Activated T-cell treated with anti-CD3 and anti-CD28 coated beads, Interleukin-2, amount 50 U/mL, for 72 hours (primary cell): ENCODE measurements at places on chromosomes 1 and 21.

GRCh38 chr1:106768501-106768900 lies 288.0 kb upstream of the PRMT6 start:
- DNase-seq, result no peak

GRCh38 chr1:33517596-33518250 lies 45.3 kb downstream of the ZSCAN20 start:
- no peak for DNase-seq

GRCh38 chr1:168287237-168287664 lies 6.6 kb downstream of the TBX19 start:
- no peak for DNase-seq

- no peak for DNase-seq
Observed at GRCh38 chr1:78072216-78072615, 26.4 kb downstream of the GIPC2 start.

DNA sequence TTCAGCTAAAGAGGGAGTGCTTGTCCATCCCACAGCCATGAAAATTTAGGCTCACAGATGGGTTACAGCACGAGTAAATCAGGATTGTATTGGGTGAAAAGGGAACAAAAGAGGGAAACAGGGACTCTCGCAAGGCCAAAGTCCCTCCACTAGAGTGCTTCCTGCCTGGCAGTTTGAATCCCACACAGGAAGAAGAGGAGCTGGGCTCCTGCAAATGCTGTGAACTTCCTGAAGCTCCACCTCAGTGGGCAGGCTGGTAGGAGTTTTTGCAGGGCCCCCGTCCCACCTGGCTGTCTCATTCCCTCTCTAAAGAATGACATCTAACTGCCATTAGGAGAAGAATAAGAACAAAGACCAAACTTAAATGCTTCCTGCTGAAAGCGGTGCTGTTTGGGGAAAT lies 712.0 kb upstream of the PRMT6 start:
- DNase-seq, result no peak

DNA sequence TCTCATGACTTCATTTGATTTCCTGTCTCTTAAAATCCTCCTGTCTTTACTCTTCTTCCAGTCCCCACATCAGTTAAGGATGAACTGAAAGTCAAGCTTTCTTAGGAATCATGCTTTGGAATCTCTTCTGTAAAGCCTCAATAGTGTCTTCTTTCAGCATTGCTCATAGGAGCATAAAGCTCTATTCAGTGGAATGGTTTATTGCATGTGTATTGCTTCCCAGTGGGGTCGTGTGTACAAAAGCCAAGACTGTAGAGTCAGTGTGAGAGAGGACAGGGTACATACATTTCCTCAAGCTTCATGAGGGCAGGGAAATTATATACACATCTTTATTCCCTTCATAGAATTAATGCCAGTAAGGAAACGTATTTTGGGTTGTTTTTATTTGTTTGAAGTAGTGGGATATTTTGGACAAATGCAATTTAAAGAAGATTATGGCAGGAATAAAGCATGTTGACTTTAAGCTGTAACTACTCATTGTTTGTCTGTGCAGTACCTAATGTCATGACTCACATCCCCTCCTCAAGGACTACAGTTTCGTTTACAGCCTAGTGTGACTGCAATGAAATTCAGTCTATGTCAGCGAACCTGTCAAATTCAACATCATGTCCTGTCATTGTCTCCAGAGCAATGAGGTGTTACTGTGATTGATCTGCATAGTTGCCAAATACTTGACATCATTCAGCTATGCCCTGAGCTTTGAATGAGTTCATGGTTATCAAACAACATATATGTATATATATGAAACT lies 2164.2 kb downstream of the NCAM2 start:
- no peak for DNase-seq

GRCh38 chr1:154626456-154627256 lies 18.7 kb upstream of the ADAR start:
- no peak for DNase-seq

DNA sequence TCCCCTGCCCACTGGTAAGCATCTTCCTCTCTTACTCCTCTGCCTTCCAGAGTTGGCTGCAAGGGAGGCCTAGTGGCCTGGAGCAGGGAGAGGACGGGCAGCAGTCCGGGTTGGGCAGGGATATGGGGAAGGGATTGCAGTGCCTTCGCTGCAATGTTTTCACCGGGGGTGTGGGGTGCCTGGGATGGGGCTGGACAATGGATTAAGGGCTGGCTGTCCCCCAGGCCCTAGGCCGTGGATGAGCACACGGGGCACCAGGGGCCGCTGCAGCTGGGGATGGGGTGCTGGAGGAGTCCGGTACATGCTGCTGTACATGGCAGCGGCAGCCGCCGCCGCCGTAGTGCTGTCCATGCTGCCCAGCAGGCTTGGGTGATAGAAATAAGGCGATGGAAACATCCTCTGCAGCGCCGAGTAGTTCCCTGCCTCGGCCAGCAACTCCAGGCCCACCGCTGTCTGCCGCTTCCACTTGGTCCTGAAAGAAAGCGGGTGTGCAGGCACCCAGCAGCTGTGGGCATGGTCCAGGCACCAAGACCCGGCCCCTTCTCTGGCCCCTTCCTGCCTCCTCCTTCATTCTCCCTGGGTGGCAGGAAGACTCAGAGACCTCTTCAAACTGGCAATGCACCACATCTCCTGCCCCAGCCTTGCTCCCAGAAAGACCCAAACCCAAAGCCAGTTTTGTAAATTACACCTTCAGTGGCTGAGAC lies 4.8 kb downstream of the BARHL2 start:
- no peak for DNase-seq

DNA sequence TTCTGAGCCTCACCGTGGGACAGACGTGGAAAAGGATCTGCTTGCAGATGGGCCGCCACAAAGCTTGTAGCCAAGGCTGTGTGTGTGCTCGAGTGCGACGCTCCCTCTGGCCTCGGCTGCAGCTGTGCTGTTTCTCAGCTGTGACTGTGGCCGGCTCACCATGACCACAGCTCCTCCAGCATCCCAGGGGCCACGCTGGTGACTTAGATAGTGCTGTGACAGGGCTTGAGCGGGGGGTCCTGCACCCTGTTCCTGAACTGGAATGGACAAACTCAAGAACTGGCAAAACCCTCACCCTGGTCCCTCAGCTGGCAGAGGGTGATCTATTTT lies 17.4 kb upstream of the ACTRT2 start:
- no peak for DNase-seq

- DNase-seq, result no peak
Observed at GRCh38 chr1:29690156-29690555, 453.8 kb downstream of the PTPRU start.

- peak; percentile 4 for DNase-seq
Observed at GRCh38 chr1:227321035-227321434, 2.7 kb upstream of the CDC42BPA start.
